ENCODE measurements at places on chromosomes 5 and 9.

DNA sequence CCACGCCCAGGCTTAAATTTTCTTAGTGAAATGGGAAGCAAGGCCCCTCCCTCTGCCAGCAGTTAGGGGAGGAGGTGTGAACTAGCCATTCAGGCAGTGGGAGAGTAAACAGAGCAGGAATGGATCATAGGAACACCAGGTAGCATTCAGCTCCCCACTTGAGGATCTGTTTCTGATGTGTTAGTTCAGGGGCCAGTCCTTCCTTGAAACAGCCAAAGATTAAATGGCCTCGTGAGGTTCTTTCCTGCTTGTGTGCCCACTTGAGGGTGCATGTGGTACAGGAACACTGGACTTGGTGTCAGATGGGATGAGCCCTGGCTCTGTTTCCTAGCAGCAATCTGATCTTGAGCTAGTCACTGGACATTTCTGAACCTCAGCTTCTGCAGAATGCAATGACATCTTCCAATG, 21.2 kb downstream of the FAXDC2 start:
- no peak for DNase-seq

DNA sequence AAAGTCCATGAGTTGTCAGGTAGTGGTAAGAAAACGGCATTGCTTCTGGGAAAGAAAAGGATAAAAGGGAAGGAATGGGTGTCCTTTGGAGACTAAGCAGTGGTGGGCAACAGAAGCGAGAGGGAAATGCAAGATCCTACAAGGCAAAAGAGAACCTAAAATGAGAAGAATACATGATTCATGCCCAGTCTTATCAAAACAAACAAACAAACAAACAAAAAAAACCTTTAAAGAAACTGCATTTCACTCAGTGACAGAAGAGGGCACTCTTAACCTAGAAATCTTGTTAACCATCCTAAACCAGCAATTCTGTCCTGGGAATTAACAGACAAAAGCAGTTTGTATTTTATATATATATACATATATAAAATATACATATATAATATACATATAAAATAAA, 88.5 kb downstream of the SUSD1 start:
- DNase-seq = no peak

- no peak for DNase-seq
Measured at GRCh38 chr5:179265514-179266290, 79.6 kb downstream of the ADAMTS2 start.

DNA sequence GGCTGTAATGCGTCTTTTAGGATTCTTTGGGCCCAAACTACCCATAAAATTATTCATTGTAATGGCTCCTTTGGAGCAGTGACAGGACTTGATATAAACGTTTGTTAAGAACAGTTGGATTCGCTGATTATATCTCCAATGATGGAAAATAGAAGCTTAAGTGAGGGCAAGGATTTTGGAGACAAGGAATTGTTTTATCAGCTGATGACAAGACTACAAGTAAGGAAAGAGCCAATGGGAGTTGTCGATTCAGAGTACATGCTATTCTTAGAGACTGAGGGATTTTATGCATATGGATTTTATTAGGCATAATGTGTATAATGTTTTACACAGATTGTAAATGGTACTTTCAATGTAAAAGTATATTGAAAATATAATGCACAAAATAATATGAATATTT, 425.5 kb upstream of the RIOK2 start:
- DNase-seq = no peak

DNA sequence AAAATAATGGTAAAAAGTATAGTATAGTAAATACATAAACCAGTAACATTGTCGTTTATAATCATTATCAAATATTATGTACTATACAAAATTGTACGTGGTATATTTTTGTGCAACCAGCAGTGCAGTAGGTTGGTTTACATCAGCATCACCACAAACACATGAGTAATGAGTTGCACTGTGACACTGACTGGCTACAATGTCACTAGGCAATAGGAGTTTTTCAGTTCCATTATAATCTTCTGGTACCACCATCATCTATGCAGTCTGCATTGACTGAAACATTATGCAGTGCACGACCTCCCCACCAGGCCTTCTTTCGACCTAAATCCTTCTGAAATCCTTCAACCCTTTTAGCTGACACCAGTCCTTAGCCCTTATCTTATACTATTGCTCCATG, 105.8 kb downstream of the SREK1 start:
- no peak for DNase-seq

DNA sequence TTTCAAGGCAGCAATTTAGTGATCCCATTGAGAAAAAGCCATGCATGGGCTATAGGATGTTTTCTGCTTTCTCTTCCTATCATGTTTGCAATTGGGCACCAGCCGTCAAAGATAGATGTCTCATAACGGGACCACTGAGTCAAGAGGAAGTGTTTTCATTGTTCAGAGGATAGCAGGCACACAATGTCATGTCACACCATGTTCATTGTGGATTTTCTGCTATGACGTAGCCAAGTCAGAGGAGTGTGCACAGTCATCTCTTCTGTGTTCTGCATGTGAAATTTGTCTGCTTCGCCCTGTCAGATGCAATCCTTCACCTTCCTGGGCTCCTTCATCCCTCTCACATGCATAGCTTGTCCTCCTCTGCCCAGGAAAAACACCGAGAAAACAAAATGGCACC, 106.0 kb downstream of the CD180 start:
- DNase-seq = no peak

GRCh38 chr5:32508806-32509805, 64.6 kb upstream of the ZFR start:
- DNase-seq = no peak

GRCh38 chr9:115756736-115757135, 396.9 kb upstream of the PAPPA start:
- no peak for DNase-seq

GRCh38 chr5:157059891-157060290, 975 bp upstream of the HAVCR1 start:
- DNase-seq = no peak

GRCh38 chr9:3992924-3993323, 306.9 kb downstream of the GLIS3 start:
- no peak for DNase-seq

- no peak for DNase-seq
Measured at GRCh38 chr9:116087246-116087645, 66.3 kb upstream of the PAPPA start.

DNA sequence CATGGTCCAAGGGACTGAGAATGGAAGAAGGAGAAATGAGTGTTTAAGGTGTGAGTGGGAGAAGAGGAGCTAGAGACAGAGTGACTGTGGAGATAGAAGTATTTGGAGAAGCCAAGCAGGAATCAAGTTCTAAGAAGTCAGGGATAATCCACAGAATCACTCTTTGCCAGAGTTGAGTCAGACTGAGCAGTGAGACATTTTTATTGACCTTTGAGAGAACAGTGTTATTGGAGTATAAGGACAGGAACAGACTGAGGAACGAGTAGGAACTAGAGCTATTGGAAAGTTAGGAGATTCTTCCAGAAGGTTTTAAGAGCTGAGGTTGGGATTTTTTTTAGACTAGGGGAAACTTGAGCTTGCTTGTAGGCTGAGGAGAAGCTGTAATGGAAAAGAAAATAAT, 37.2 kb downstream of the RCL1 start:
- DNase-seq = no peak

DNA sequence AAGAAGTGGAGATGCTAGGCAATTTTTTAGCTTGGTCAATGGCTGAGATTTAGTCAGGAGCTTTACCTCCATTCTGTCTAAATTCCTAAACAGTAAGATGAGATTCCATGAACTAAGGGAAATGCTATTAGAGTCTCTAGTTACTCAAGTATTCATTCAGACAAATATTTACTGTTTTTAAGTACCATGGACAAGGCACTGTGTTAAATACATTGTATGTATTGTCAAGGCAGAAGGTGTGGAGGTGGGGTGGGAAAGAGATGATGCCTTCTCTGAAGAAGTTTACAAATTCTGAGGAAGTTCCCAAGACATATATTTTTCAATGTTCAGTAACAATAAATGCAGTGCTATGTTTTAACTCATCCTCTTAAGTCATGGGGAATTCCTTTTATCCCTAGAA, 459.9 kb upstream of the NMUR2 start:
- no peak for DNase-seq

- peak; percentile 17 for DNase-seq
Measured at GRCh38 chr5:149561848-149562247, 10.6 kb upstream of the CSNK1A1 start.

GRCh38 chr9:12760758-12761157, 14.1 kb upstream of the LURAP1L start:
- DNase-seq = no peak

DNA sequence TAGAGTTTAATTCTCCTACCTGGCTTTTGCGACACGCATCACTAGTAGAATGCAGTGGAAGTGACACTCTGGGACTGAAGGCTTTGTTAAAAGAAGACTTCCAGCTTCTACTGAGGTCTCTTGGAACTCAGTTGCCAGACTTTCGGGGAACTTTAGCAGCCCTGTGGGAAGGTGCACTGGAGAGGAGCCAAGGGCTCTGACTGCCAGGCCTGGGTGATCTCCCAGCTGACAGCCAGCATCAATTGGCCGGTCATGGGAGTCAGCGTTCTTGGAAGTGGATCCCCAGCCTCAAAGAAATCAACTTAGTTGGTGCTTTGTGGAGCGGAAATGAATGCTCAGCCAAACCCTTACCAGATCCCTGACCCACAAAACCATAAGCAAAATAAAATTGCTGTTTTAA, 87.1 kb downstream of the OSTF1 start:
- no peak for DNase-seq

DNA sequence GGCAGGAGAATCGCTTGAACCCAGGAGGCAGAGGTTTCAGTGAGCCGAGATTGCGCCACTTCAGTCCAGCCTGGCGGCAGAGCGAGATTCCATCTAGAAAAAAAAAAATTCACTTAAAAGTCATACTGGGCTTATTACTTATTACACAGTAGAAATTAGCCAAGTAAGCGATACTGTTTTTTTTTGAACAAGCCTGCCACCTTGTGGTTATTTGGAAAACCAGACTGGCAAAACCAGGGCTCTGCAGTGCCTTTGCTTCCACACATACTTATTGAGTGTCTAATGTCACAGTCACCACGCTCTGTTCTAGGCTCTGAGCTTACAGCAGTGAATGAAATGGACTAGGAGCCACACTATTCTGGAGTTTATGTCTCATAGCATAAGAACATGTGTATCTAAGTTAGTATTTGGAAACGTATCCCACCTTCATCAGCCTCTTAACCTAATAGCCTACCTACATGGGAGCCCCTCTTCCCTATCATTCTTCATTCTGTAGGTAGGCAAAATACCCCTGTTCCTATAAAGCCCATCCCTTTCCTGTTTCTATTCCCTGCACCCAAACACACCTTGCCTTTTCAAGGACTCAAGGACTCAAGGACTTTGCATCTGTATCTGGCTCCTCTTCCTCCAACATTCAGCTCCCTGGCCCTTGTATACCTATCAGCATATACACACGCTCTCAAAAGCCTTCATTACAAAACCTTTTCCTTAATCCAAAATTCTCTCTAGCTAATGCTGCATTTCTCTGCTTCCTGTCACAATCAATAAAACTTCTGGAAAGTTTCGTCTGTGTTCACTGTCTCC, 13.9 kb upstream of the BASP1 start:
- no peak for DNase-seq

DNA sequence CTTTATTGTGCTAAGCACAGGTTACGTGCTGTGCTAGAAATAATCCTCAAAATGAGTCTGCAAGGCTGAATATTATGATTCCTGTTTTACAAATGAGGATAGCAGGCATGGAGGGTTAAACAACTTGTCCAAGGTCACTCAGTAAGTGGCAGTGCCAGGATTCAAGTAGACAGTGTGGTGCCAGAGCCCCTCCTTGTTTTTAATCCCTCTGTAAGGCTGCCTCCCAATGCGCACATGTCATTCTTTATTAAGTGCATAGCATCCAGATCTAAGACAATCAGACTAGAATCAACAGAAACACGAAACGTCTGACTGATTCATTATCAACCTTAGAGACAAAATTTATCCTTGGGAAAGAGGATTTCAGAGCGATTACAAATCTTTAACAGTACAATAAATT, 199.6 kb downstream of the SMARCA2 start:
- DNase-seq = no peak

- no peak for DNase-seq
Measured at GRCh38 chr5:160284291-160284873, 28.0 kb downstream of the CCNJL start.

GRCh38 chr5:58294598-58295305, 165.1 kb downstream of the PLK2 start:
- DNase-seq = no peak

- DNase-seq = no peak
Measured at GRCh38 chr5:180194410-180195345, 14.3 kb downstream of the RASGEF1C start.

GRCh38 chr5:116492016-116492623, 82.5 kb downstream of the SEMA6A start:
- DNase-seq = no peak

- DNase-seq = no peak
Measured at GRCh38 chr9:127218818-127219217, 45.8 kb upstream of the GARNL3 start.

GRCh38 chr5:149594206-149594895, 13.1 kb downstream of the ARHGEF37 start:
- no peak for DNase-seq

GRCh38 chr9:92324889-92325268, 271 bp downstream of the NOL8 start:
- DNase-seq = no peak

DNA sequence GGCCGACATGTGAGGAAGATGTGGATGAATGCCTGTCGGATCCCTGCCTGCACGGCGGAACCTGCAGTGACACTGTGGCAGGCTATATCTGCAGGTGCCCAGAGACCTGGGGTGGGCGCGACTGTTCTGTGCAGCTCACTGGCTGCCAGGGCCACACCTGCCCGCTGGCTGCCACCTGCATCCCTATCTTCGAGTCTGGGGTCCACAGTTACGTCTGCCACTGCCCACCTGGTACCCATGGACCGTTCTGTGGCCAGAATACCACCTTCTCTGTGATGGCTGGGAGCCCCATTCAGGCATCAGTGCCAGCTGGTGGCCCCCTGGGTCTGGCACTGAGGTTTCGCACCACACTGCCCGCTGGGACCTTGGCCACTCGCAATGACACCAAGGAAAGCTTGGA, 14.1 kb downstream of the CRB2 start:
- no peak for DNase-seq

DNA sequence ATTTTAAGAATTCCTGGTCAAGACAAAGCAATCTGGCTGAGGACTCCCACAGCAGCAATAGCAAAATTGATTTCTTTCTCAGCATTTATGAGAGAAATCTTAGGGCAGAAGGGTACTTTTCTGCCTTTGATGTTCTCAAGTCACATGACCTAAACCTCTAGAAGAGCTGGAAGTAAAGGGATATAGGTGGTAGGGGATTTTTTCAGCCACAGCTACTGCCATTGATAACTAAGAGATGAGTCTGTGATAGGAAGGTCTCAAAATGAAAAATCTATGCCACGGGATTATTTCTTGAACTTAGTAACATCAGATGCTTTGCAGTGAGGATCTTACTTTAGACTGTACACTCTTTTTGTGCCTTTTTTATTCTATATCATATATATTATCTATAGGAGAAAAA, 35.6 kb downstream of the IL6ST start:
- no peak for DNase-seq

DNA sequence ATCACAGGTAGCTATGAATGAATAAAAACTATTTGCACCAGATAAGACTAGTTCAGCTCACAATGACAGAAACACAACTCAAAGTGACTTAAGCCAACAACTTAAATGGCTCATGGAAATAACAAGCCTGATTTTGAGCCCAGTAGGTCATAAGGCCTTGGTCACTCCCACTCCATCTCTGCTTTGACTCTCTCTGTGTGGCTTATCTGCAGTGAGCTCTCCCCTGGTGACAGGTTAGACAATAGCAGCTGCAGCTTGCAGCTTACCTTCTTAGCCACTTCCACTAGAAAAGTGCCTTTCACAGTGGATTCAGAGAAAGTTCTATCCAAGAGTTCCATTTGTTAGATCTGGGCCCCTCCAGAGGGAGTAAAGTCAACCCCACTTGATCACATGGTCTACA, 315.7 kb downstream of the RAB3C start:
- no peak for DNase-seq
